ENCODE measurements at places on chromosomes 12 and 14.

GRCh38 chr12:25001311-25001710, 52.4 kb upstream of the BCAT1 start:
- DNase-seq: no peak

DNA sequence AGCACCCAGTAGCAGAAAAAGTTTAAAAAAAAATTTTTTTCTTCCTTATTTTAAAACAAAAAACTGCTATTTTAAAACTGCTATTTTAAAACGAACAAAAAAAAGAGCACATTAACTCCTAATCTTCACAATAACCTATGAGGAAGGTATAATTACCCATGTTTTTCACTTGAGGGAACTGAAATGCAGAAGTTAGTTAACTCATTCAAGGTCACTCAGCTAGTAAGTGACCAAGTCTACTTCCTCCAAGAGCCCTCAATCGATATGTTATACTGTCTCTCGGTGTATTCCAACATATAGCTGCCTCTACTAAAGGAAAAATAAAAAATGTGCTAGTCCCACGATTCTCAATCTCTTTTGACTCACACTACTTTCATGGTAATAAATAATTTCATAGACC, 7.8 kb downstream of the RPAP3 start:
- DNase-seq: no peak

DNA sequence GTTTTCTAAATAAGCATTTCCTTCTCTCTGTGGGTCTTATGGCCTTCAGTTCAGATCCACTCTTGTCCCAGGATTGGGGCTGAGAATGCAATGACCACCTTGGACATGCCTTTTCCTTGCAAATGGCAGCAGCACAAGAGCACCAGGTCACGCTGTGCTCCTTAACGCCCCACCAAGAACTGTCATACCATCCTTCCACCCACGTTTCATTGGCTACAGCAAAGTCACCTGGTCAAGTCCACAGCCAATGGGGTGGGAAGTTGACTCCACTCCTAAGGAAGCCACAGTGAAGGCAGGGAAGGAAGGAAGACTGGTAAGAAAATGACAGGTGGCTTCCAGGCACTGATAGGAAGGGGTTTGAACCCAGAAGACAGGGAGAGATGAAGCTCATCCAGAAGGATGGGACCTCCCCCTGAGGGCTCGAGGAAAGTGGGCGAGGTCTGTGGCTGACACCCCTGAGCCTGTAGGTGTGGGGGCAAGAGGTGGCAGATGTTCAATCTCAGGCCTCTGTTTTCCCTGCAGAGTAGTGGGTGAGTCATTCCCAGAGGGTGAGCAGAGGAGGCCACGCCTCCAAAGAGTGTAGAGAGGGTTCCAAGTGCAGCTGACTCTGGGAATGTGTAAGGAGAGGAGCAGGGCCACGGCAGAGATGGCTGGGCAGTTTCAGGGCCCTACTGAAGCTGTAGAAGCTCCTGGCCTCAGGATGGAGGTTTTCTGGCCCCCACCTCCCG, 113.5 kb upstream of the VRK1 start:
- DNase-seq: no peak

DNA sequence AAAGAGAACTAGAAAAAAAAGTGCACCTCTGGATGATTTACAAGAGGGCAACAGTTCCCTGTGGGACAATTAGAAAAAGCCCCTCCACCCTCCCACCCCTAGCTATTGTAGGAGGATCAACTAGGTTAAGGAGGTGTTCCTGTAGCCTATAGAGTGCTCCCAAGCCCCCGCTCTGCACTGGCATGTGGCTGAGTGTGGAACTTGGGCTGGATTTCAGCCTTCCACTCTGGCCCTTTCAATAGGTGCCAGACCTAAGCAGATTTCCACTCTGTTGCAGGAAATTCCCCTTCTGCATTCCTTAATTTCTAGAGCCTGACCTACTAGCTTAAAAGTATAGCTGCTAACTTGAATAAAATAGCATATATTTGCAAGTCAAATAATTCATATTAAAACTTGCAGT, 2.8 kb downstream of the NFATC4 start:
- no peak for DNase-seq

GRCh38 chr12:93571925-93572711, at the start of gene SOCS2:
Gene SOCS2, plus strand, starts transcription at chr12:93572675. Its CDS starts 223 bp downstream, at chr12:93572898.
- DNase-seq: no peak

DNA sequence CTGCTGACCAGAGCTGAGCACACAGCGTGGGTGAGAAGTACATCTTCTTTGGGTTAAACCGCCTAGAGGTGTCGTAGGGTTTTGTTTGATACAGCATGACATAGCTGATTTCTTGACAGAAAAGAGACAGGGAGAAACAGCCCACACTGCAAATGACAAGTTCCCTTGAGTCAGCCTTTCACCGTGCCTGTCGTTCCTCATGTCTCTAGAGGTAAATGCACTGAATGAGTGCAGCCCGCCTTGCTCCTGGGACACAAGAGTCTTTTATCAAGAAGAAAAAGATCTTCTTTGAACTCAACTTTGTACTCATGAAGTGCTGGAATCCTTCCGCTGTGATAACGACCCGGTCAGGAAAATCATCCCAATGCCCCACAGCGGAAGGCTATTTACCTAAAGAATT, 77.6 kb downstream of the TMEM132D start:
- no peak for DNase-seq

DNA sequence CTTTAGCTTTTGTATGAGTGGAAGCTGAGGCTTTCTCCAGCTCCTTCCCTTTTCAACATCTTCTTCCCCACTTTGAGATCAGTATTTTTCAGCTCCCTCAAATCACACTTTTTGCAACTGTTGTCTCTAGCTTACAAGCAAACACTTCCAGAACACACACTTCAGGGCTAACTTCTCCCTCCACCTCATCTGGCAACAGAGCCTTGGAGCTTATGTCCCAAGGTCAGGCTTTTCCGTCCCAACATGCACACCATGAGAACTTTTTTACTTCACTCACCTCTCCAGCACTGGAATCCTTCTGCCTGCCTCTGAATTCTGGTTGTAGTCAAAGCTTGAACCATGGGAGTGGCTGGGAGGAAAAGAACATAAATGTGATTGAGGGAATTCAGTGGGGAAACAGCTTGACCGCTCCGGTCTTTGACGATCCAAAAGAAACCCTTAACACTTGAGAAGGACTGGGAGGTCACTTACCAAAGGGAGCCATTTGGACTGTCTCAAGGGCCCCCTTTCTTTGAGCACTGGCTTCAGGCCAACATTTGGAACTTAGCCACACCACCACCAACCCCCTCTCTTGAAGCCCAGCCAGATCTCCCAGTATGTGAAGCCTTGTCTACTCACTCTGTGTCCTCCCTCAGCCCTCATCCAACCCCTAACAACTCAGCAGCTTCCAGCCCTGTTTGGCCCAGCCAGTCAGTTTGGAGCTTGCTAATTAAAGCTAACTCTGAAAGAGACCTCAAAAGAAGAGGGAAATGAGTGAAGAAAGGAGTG, 3.9 kb upstream of the BLOC1S1 start:
- no peak for DNase-seq

DNA sequence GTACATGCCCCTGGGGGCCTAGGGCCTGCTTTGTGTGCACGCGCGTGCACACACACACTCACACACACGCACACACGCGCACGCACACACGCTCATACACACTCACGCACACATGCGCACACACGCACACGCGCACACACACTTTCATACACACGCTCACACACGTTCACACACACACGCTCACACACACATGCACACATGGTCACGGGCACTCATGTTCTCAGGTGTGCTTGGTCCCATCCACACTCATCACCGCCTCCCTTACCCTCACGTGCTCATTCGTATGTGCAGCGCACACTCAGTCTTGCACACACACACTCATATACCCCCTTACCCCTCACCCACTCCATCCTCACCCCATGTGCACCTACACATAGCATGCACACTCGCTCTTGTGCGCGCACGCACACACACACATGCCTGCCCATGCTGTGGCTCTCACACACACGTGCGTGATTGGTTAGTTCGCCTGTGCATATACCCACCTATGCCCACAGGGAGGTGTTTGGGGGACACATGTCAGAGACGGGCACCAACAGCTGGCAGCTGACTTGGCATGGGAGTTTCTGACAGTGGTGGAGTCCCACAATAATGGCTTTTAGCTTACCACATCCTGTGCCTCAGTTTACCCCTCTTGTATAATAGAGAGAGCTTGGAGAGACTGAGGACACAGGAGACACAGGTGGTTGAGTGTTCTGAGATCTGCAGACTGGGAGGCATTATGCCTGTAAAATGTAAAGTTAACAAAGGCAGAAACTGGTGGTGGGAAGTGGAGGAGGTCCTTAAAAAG, 28.7 kb downstream of the TSPAN9 start:
- DNase-seq: no peak

- no peak for DNase-seq
These were observed 17.4 kb upstream of the GCH1 start for GRCh38 chr14:54920052-54920451.

DNA sequence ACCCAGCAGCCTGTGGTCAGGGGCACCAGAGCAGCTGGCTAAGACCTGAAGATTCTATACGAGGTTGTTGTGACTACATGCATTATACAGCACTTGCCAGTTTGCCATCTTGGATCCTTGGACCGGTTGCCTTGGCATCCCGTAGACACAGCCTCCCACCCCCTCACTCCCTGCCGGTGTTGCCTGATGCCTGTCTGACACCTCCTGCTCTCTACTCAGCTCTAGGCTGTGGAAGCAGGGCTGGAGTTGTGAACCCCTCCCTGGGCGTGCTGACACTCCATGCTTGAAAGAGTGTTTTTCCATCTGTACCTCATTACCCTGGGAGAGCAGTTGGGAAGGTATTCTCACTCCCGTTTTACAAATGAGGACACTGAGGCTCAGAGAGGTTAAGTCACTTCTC, 2.5 kb downstream of the CHGA start:
- DNase-seq: no peak

DNA sequence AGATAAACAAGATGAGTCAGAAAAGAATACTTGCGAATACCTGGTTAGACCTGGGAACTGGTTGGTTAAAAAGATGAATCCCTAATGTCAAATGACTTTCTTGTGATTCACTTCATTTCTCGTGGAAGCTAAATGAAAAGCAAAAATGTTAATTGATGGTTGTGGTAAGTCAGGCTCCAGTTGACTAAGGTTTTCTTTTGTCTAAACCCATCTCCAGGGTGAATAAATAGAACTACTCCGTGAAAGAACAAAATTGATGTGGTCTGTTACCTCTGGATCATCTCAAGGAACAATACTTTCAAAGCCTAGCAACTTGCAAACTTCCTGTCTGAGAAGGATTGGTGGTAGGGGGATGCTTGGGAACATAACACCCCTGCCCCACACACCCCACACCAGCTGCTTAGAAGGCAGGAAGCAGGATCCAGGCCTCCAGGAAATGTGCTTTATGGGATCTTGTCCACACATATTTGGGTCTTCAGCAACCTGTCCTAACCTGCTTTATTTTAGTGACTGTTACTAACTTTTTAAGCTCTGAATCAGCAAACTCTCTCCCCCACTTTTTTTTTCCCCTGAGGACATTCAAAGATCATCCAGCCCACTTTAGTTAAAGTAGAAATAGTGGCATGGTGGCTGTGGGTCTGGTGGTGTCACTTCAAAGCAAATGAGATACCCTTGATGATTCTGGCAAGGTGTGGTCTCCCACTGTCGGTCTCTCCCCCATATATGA, 60.4 kb upstream of the PTHLH start:
- DNase-seq: no peak

GRCh38 chr12:115166698-115167315, 482.8 kb upstream of the TBX3 start:
- DNase-seq: no peak

DNA sequence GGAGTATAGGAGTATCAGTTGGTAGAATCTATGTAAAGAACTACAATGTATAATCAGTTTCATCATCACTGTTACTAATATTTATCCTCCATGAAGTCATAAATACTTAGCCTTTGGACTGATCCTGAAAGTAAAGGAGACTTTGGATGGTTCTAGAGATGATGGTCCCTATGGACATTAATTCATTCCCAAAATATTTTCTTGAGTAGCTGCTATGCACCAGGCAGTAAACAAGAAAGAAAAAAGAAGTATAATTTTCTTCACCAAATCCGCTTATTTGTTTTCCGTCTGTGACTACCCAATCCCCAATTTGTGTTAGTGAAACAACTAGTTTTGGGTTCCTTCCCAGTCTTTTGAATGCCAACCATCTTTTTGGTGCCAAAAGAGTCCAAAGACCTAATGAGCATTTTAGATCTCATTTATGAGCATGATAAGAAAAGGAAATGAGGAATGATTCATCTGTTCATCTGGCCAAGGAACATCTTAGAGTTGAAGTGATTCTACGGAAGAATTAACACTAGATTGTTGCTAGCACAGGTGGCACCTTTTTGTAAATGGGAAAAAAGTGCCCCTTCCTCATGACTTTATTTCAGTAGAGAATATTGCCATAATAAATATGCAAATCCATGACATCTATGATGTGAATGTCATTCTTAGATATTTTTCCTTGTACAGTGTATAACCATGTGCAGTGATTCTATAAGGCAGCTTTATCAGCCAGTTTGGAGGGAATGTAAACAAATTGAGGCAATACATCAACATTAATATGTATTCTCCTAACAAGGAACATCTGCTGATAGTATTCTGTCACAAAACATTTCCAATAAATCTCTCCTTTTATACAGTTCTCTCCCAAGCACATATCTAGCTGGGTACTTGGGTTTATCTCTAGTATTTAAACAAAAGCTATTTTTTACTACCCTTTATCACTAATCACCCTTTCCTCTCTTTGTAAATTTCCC, 85.1 kb upstream of the CCDC91 start:
- DNase-seq: no peak

DNA sequence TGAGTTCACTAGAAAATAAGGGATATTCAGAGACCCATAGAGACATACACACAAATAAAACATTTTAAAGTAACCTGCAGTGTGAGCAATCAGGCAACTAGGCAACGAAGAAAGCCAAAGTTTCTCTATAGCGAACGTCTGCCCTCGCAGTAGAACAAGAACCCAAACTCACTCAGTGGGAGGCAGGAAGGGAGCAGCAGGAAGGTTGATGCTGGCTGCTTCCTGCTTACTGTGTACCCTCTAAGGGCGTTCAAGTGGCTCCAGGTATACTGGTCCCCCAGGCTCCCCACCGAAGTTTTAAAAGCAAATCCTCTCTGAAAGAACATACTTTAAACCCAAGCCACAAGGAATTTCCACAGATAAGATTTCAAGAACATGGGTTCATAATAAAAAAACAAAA, 249.3 kb downstream of the FOXN3 start:
- DNase-seq: no peak

DNA sequence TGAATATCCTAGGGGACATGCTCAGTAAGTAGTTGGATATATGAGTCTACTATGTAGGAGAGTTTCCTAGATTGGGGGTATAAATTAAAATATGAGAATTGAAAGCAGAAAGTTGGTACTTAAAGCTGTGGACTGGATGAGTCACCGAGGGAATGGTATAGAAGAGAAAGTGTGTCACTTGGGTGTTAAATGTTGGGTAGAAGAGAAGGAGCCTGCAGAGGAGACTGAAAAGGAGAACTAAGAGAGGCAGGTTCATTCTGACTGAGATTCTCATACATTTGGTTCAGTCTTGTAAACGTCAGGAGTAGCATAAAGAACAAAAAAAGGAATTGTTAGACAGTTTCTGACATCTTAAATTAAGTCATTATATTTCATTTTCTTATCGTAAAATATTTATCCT, 19.9 kb downstream of the LRRC9 start:
- DNase-seq: no peak

Data from substantia nigra (tissue), 51 donors.